ENCODE measurements at places on chromosomes 7 and 10.

DNA sequence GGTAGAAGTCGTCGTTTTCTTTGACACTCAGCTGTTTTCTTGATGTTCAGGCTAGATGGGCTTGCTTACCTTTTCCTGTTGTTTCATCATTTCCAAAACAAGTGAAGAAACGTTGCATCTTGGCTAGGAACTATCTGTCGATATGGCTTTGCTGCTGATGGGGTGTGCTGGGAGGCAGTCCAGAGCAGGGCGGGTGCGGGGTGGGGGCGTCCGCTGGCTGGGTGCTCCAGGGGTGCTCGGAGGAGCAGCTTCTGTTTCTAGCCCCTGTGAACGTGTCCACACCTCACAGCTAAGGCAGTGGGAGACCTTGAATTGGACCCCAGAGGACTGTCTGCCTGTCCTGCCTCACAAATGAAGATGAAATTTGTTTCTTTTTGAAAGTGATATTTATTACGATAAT lies 7.6 kb upstream of the SUN1 start:
- no peak for DNase-seq

DNA sequence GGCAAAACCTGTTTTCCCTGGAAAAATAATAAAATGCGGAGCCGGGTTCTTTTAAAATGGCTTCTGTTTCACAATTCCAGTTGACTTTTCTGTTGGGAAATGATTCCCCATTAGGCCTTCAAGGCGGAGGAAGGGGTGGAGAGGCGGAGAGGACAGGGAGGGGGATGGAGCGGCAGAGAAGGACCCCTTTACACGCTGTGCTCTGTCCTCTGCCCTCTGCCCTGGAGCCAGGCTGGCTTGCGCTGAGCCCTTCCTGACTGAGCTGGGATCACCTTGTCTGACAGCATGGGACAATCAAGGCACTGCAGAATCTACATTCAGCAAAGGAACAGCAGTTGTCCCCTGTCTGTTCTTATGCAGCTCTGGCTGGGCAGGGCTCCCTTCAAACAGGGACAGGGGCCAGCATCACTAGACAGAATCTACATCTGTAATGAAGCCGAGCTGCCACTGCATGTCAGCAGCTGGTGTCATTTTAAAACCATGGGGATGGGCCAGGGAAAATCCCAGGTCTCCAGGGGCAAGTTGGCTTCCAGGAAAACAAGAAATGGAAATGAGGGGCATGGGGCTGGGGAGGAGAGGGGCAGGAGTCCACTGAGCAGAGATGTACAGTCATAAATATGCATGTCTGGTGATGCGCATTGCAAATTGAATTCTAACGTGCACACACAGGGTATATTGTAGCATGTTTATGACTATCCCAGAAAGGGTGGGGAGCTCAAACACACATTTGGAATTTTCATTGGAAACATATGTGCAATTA lies 120.0 kb downstream of the MKX start:
- DNase-seq, result no peak

- DNase-seq, result no peak
Measured at GRCh38 chr7:149500910-149501309, 3.3 kb upstream of the ZNF746 start.

DNA sequence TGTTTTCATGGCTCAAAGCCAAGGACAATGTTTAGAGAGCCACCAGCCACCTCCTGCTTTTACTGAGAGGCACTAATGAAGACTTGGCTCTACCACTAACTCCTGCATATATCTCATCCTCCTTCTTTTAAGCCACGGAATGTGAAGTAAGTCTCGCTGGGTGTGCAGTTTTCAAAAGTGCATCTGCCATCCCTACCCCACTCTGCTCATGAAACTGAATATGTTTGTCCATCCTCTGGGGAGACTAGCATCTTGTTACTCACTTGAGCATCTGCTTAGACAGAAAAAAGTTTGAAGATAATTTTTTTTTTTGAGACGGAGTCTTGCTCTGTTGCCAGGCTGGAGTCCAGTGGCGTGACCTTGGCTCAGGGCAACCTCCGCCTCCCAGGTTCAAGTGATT lies 40.8 kb downstream of the EPDR1 start:
- no peak for DNase-seq

GRCh38 chr7:144020340-144020739 lies 20.2 kb downstream of the OR6B1 start:
- DNase-seq, result no peak

- DNase-seq, result no peak
Measured at GRCh38 chr10:107544706-107545520, 380.4 kb upstream of the SORCS1 start.

DNA sequence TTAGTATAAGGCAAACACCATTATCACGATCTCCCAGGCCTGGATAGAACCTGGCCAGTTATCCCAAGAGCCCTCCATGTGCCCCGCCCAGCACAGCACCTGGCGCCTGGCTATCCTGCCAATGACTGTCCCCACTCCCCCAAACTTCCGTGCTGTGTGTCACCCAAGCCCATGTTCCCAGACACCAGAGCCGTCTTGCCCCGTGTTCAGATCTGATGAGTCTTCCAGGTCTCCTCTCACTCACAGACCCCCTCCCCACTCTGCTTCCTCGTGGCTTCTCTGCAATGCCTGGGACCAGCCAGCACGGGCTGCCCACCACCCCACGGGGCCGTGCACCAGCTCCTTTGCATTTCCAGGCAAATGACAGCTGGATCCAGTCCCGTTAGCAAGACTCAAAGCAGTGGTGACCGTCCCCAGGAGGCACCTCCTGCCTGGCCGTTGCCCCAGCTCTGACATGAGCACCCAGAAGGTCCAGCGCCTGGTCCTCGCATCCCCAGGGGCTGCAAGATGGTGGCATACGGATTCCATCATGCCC lies 43.8 kb upstream of the INPP5A start:
- DNase-seq, result no peak
